PC-3 (cell line): ENCODE measurements at places on chromosomes 4 and X.
A peak's percentile ranks its signal among the peaks of the same experiment; 100 is the strongest.

DNA sequence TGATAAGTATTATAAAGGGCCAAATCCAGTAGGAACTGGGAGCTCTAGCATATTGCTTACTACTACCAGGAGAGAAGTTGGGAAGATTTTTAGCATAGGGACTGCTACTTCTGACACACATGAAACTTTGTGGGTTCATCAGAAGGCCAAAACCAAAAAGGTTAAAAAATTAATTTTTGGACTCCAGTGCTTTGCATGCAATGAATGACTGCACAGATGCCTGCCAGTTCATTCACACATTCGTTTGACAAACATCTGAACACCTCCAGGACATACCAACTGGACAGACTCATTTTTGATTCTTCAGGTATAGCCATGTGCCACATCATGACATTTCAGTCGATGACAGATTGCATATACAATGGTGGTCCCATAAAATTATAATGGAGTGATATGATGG, 79.8 kb downstream of the MID1IP1 start:
- no peak for DNase-seq

DNA sequence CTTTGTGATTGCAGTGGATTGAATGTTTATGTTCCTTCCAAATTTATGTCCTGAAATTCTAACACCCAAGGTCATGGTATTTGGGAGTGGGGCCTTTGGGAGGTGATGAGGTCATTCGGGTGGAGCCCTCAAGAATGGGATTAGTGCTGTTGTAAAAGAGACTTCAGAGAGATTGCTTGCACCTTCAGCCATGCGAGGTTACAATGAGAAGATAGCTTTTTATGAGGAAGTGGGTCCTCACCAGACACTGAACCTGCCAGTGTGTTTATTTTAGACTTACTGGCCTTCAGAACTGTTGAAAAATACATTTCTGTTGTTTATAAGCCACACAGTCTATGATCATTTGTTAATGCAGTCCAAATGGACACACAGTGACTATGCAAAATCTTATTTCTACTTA, 161.0 kb upstream of the GPRIN3 start:
- DNase-seq = no peak

DNA sequence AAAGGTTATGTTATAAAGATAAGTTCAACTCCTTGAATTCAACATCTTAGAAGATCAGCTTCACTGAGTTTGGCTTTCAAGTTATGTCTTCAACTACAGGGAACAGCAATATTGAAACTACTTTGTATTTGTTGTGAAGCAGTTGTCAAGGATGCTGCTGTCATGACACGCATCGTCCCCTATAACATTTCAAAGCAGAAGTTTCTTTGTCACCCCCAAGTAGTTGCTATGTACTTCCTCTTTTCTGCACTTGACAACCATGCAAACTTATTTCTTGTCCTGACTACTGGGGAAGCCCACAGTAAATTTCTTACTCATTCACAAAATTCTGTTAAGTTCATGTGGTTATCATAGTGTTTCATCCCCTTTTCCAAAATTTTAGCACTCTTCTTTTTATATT, 14.3 kb downstream of the ANTXR2 start:
- DNase-seq = no peak

GRCh38 chrX:111561851-111562250, 50.4 kb downstream of the SERTM2 start:
- DNase-seq = no peak

DNA sequence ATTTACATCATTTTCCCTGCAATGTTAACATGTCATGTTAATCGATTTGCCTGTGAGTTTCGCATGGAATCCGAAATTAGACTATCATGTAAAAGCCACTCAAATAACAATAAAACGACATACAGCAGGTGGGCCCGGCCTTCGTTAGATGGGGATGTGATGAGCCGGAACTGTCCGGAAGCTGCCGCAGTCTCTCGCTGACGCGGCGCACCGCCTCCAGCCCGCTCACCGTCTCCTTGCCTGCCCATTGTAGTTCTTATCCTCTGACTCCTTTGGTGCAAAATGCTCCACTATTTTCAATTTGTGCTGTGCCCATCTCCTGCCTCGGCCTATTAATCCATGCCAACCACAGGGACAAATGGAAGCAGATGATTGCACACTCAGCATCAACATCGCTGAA, 877.5 kb upstream of the TENM3 start:
- DNase-seq = no peak

DNA sequence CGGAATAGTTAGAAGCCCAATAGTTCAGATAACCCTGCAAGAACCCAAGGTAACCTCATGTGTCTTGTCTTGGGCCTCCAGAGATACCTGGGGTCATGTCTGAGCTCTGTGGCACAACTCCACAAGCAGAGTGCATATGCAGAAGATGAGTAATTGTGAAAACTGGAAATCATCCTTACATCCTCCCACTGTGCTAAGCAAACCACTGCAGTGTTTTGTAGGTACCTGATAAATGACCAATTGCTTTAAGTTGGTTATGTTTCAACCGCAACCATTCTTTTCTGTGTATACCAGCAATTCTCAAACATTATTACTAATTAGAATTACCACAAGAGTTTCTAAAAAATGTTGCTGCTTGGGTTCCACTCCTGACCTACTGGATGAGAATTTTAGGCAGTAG, 73.2 kb downstream of the CBLL2 start:
- DNase-seq = peak; percentile 43

GRCh38 chrX:120145295-120145925, 13.0 kb upstream of the RHOXF2 start:
- no peak for DNase-seq

- no peak for DNase-seq
Observed at GRCh38 chr4:24453951-24454350, 130.4 kb downstream of the DHX15 start.

- DNase-seq = peak; percentile 25
Observed at GRCh38 chr4:173214661-173215060, 46.0 kb downstream of the GALNT7 start.

DNA sequence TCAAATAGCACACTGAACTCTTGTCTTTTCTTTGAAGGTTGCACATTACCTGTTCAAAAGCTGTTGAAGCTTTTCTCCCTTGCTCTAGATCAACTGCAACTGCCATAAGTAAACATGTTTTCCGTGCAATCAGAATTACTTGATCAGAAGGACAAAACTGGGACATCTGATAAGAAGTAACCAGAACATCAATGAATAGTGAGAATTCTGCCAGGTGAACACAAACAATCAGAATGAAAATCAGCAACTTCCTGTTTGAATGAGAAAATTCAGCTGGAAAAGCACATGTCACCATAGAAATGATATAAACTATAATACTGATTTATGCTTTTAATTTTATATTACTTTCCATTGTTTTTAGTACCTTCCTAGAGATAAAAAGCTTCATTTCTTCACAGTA, 160.7 kb downstream of the DLG3 start:
- no peak for DNase-seq

DNA sequence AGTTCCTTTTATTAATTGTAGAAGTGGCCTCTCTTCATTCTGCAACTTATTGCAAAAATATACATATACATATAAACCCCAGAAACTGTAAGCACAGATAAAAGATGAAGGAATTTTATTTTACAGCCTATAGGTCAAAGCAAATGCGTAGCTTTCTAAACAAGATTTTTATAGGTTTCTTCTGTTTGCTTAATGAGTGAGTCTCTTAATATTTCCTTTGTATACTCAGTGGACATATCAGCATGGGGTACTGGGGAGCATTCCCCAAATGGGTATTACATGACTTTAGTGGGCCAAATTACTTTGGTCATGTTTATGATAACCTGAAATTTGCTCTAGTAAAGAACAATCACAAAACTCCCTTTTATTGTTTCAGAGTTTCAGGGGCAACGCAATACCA, 1698.6 kb upstream of the IGFBP7 start:
- peak; percentile 77 for DNase-seq

DNA sequence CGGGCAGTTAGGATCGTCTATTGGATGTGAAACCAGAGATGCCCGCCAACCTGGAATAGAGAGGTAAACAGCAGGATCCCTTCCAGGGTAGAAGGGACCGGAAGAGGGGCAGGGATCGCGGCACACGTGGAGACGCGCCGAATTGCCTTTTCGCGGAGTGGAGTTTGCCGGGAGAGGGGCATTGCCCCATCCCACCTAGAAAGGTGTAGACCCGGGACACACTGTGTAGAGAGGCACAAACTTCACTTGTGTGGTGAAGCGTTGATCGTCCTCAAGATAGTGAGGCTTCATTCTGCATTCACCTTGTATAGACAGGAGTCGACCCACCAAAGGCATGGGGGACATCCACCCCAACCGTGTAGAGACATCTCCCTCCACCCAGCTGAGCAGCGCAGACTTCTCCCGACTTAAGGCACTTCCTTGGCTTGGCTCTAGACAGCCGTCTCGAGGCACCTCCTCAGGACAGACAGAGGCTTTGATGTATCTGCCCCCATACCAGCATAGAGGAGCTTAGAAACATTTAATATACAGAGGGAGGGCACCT, 410 bp downstream of the GNL3L start:
- no peak for DNase-seq

DNA sequence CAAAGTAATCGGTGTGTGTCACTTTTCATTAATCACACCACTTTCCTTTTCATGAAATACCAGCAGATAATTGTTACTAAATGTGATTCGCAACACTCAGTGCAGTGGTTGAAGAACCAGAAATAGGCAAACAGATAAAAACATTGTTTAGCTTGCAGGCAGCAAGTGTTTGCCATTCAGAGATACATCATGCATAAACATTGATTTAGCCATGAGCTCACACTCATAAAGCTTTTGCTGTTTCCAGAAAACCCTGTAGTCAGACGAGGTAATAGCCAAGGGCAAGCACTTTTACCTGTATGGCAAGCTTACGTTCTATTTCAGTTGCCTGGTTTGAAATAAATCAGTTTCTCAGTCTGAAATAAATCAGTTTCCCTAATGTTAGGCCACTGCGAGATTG, 542.0 kb upstream of the TENM3 start:
- DNase-seq = no peak

DNA sequence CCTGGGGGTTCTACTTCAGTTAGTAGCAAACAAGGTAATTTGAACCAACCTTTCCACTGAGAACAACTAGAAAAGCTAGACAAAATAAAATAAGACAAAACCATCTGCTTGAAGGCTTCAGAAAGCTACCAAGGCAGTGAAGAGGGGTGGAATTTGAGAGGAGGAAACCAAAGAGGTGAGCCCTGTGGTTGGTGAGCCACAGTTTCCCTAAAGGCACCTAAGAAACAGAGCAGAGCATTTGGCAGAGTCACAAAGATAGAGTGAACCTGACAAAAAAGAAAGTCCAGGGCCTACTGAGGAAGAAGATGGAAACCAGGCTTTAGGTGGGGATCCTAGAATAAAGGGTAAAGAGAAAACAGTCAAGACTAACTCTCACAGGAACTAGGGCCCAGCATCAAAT, 44.3 kb downstream of the CHST7 start:
- DNase-seq = no peak

- no peak for DNase-seq
Observed at GRCh38 chrX:35439692-35440091, 358.4 kb upstream of the MAGEB16 start.

- DNase-seq = peak; percentile 33
Observed at GRCh38 chrX:39158801-39159657, 357.8 kb downstream of the MID1IP1 start.

GRCh38 chrX:73818200-73819116, 255.5 kb downstream of the CHIC1 start:
- no peak for DNase-seq
